ENCODE measurements at places on chromosomes 7 and 10. TPM values are rescaled to one million over a fixed set of nuclear protein-coding genes. Genes with fewer than 3 reads are reported as not detected.

The CALCR gene
- not detected for total RNA-seq

The AGMO gene
- 1.7 TPM for total RNA-seq

The CFAP69 gene
- total RNA-seq = 12.6 TPM

The C10orf95 gene
- 1.1 TPM for total RNA-seq

The GIMAP7 gene
- 35.0 TPM for total RNA-seq

DNA sequence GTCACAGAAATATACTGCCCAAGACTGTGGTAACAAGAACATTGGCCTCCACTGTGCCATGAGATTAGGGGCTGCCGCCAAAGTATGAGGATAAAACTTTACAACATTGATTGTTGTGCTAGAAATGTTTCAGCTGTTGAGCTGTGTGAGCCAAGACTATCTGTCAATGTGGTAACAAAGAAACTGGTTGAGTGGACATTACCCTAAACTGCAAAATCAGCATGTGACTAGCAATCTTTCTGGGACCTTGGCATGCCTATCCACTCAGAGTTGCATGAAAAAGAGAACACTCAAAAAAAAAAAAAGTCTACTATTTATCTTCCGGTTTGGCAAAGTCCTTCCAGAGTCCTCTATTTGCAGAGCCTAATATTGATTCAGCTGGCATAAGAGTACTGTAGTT is 605.6 kb upstream of the CNTNAP2 start:
- no peaks in the 10 kb centered on the region for H3K27me3 ChIP-seq
- no peak overlapping the region for H3K4me3 ChIP-seq
- no peak for DNase-seq

- H3K27ac ChIP-seq = no peak overlapping the region
- no peaks in the 10 kb centered on the region for H3K27me3 ChIP-seq
- DNase-seq = no peak
- H3K4me1 ChIP-seq = no peaks in the 10 kb centered on the region
- H3K36me3 ChIP-seq = no peaks in the 10 kb centered on the region
These were observed 22.3 kb downstream of the AMZ1 start for GRCh38 chr7:2710286-2710655.

DNA sequence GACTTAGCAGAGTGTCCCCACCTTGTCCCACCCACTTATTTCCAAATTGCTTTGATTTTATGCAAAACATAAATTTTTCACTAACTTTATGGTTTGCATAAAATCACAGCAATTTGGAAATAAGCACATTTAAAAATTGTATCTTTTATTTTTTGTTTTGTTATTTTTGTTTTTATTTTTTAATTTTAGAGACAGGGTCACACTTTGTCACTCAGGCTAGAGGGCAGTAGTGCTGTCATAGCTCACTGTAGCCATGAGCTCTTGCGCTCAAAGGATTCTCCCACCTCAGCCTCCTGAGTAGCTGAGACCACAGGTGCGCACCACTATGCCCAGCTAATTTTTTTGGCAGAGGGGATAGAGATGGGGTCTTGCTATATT is 43.2 kb downstream of the APBB1IP start:
- DNase-seq = no peak
- H3K27me3 ChIP-seq = no peaks in the 10 kb centered on the region
- peaks cover 5% of the 10 kb centered on the region for H3K4me1 ChIP-seq
- H3K27ac ChIP-seq = no peak overlapping the region

GRCh38 chr10:124265776-124266467 is 152.8 kb downstream of the OAT start:
- no peaks in the 10 kb centered on the region for H3K36me3 ChIP-seq
- no peak for DNase-seq

DNA sequence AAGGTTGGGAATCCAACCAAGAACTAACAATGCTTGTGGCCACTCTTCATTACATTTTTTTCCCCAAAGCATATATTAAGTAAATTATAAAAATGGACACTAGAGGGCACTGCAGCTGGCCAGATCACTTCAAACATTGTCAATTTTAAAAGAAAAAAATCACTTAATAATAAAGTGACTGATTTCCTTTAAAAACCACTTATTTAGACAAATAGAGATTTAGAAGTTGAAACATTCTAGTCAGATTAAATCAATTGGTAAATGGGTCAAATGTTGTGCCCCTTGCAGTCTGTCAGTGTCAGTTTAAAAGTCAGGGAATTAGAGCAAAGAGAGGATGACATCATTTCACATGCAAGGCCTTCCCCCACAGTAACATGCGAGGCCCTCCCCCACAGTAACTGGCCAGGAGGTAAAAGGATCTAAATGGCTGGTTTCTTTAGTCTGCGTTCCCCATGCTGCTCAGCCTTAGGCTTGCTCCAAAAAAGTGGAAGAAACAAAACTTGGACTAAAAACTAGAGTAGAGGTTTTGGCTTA is 177.9 kb downstream of the SKAP2 start:
- H3K4me1 ChIP-seq = no peaks in the 10 kb centered on the region
- DNase-seq = peak; percentile 8
- no peaks in the 10 kb centered on the region for H3K27me3 ChIP-seq
- no peak overlapping the region for H3K27ac ChIP-seq
- H3K4me3 ChIP-seq = no peak overlapping the region

DNA sequence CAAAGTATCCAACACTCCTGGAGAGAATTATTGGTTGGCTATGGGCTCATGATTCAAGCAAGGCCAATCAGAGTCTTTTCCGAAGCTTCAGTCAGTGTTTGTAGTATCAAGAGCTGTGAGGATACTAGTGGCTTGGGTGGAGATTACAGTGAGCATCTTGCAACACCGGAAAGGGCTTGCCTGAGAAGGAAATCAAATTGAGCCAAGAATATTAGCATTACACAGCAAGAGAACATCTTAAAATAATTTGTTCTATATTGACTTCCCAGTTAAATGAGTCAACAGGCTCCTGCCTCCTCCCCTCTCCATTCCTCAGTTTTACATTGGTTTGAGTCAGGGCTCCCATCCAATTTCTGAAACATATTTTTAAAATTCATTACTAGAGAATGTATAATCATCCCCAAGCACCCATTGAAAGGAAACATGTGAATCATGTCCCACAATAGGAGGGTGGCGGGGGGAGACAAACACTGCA is 127.4 kb downstream of the ELAPOR2 start:
- no peak overlapping the region for H3K27ac ChIP-seq
- H3K4me1 ChIP-seq = no peaks in the 10 kb centered on the region
- no peaks in the 10 kb centered on the region for H3K27me3 ChIP-seq
- H3K4me3 ChIP-seq = no peak overlapping the region

DNA sequence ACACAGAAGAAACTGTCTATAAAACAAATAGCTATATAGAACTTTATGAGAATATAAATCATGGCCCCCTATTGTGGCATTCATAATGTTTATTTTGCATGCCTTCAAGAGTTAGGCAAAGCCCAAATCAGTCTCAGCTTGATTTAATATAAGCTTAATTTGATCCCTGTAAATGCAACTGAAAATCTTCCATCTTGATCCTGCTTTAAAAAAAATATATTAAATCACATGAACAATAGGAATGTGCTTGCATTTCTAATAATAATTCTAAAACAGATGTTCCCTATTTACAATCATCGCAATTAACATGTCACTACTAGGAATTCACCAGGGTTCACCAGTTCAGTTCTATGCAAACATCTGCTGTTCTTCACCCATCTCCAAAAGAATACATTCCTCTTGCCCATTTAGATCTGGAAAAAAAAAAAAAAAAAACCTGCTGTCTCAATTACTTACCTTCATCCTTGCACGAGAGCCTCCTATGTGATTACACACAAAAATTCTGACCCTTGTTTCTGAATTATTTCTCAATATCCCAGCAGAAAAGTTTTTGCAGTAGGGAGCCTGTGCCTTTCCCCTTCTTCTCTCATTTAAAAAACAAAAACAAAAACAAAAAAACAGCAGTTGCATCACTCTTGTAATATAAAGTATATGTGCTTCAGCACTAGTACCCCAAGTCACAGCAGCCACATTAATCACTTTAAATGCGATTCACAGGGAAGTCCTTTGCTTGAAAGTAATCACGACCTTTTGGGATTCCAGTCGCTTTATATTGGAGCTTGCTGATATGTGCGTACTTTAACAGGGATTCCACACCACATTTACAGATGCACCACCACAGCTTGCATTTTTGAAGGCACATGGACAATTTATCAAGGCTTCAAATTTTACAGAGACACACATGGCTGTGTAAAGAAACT is 194.8 kb upstream of the KMT2E start:
- H3K27me3 ChIP-seq = no peaks in the 10 kb centered on the region
- H3K36me3 ChIP-seq = no peaks in the 10 kb centered on the region

GRCh38 chr10:127880557-127880956 is 12.2 kb downstream of the CLRN3 start:
- no peak overlapping the region for H3K27ac ChIP-seq
- H3K4me1 ChIP-seq = no peaks in the 10 kb centered on the region
- H3K4me3 ChIP-seq = no peak overlapping the region
- H3K27me3 ChIP-seq = no peaks in the 10 kb centered on the region
- H3K36me3 ChIP-seq = no peaks in the 10 kb centered on the region

GRCh38 chr7:148987751-148988512 is 40.4 kb downstream of the PDIA4 start:
- H3K4me3 ChIP-seq = peak overlapping the region; percentile 50
- peak; percentile 14 for DNase-seq
- no peaks in the 10 kb centered on the region for H3K27me3 ChIP-seq
- H3K27ac ChIP-seq = peak overlapping the region; percentile 55

- H3K36me3 ChIP-seq = no peaks in the 10 kb centered on the region
- DNase-seq = no peak
- H3K27ac ChIP-seq = no peak overlapping the region
- H3K4me1 ChIP-seq = peaks cover 12% of the 10 kb centered on the region
- no peaks in the 10 kb centered on the region for H3K27me3 ChIP-seq
- no peak overlapping the region for H3K4me3 ChIP-seq
These were observed 21.9 kb upstream of the GATAD1 start for GRCh38 chr7:92425311-92425947.

DNA sequence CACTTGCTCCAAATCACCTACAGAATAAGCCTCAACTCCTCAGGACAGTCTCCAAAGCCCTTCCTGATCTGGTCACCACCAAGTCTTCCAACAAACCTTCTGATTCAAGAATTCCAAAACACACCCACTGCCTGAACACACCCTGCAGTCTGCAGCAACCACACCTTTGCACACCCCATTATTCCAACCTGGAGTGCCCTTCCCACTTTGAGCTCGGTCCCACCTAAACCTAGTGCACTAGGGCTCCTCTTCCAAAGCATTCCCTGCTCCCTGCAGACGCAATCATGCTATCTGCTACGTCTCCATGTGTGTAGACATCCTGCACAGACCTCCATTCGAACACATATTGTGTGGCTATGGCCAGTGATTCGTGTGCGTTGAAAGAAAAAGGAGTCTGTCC is 289.3 kb downstream of the GRID1 start:
- no peaks in the 10 kb centered on the region for H3K36me3 ChIP-seq
- no peak overlapping the region for H3K27ac ChIP-seq
- DNase-seq = no peak
- no peaks in the 10 kb centered on the region for H3K27me3 ChIP-seq
- no peak overlapping the region for H3K4me3 ChIP-seq

DNA sequence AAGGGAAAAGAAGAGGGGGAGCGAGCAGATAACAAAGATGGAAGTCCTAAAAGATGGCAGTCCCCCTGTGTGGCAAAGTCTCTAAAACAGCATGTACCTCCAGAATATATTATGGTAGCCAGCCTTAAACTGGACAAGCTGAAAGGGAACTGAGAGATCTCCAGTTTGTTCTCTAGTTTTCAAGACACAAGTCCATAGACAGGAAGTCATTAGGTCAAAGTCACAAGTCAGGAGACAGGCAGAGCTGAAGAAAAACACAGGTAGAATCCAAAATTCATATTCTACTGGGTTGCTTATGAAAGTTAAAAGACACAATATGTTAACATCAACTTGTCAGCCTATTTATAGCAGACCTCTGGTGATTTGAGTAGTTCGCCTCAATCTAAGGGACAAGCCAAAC is 38.7 kb downstream of the FAM107B start:
- H3K4me1 ChIP-seq = peaks cover 27% of the 10 kb centered on the region
- no peak for DNase-seq
- no peak overlapping the region for H3K4me3 ChIP-seq
- peak overlapping the region; percentile 73 for H3K27ac ChIP-seq
- H3K27me3 ChIP-seq = no peaks in the 10 kb centered on the region

DNA sequence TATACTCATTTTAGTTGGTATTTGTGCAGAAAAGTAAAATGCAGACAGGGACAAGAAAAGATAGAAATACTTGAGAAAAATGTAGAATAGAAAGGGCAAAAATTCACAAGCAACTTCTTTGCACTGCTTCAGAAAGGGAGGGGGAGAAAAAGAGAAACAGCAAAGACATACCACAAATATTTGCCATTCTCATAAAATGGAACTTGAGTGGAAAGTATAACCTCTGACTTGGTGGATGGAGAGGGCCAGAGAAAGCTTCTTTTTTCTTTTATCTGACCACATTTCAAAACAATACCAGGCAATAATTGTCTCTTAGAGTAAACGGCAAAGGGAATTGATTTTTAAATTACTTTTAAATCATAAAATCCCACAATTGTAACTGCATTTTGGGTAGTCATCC is 35.8 kb upstream of the TRUB1 start:
- H3K36me3 ChIP-seq = no peaks in the 10 kb centered on the region
- no peaks in the 10 kb centered on the region for H3K27me3 ChIP-seq
- DNase-seq = no peak
- H3K27ac ChIP-seq = no peak overlapping the region

- no peak overlapping the region for H3K27ac ChIP-seq
- H3K4me1 ChIP-seq = no peaks in the 10 kb centered on the region
- no peaks in the 10 kb centered on the region for H3K36me3 ChIP-seq
- H3K27me3 ChIP-seq = no peaks in the 10 kb centered on the region
- no peak for DNase-seq
- no peak overlapping the region for H3K4me3 ChIP-seq
These were observed 396.3 kb upstream of the FZD8 start for GRCh38 chr10:36038316-36038955.

All from thyroid gland (tissue), 4 donors.